NCI-H524 treated with DMSO at 0.1 percent for 48 hours (cell line): ENCODE measurements at places on chromosomes 6 and 20.

DNA sequence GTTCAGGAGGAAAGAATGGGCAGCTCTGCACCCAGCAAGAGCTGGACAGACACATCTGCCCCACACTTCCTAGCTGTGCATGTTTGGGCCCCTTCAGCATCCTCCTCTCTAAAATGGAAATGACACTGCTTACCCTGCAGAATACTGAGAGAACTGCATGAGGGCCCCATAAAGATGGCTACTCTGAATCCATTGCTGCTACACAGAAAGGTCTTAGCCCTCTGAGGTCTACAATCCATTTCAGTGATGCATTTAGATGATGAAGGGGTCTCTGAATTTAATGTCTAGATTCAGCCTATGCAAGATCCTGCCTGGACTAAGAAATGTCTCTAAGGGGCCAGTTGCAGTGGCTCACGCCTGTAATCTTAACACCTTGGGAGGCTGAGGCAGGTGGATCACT, 11.3 kb downstream of the BMP7 start:
- no peak for DNase-seq

- no peak for DNase-seq
These were observed 14.4 kb upstream of the GSTA4 start for GRCh38 chr6:53009511-53009910.

- no peak for DNase-seq
These were observed 578.7 kb downstream of the MAFB start for GRCh38 chr20:40110311-40110831.

GRCh38 chr20:3042625-3043024, 797 bp upstream of the GNRH2 start:
- DNase-seq = no peak

- DNase-seq = no peak
These were observed 74.4 kb upstream of the GATA5 start for GRCh38 chr20:62550087-62550632.

- no peak for DNase-seq
These were observed 21.0 kb upstream of the RNF217 start for GRCh38 chr6:124941259-124941658.

DNA sequence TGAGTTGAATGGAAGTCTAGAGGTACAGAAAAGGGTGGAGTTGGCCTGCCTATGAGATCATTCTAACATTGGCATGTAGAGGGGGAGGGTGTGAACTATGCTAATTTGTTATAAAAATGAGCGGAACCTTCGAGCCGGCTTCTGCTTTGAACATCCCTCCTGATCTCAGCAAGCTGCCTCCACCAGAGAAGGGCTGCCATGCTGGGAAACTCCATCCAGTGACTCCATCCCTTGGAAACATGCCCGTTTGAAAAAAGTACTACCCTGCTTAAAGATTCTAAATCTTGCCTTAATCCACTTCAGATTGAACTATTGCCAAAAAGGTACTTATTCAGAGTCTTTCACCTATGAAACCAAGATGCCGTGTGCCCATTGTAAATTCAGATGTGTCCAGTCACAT, 43.6 kb upstream of the TMEM170B start:
- peak; percentile 27 for DNase-seq

- DNase-seq = no peak
These were observed 113.9 kb downstream of the WDR27 start for GRCh38 chr6:169587975-169588374.

GRCh38 chr6:164570801-164571200, 738.6 kb downstream of the C6orf118 start:
- DNase-seq = no peak

GRCh38 chr6:113148566-113148965, 708.6 kb upstream of the MARCKS start:
- no peak for DNase-seq

DNA sequence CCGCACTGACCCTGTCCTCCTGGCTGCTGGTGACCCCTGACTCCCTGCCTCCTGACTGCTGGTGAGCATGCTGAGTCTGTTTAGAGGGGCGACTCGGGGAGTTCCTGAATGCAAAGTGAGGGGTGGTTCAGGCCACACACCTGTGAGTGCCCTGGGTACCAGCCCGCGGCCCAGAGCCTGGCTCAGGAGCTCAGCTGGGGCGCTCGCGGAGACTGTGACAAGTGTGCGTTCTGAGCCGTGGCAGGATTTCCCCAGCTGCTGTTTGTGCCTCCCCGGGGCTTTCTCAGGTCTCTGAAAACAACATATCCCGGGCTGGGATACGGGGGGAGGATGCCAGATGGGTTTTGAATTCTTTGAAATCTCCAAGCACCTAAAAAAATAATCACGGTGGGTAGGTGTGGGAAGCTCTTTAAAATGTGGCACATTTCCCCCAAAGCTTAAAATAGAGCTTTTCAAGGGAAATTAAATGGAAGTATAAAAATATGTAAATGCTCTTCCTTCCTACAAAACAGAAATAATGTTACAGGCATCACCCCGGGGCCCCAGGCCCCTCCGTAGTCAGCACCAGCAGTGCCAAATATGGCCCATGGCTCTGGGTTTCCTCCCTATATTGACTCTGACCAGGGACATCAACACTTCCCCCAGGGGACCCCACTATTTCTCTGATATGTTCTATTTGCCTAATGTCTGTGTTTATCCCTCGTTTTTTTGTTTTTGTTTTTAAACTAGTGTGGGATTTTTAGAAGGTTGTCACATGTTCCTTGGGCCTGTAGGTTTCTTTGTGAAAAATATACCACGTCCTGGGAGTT, 49.9 kb upstream of the TAGAP start:
- DNase-seq = peak; percentile 79

DNA sequence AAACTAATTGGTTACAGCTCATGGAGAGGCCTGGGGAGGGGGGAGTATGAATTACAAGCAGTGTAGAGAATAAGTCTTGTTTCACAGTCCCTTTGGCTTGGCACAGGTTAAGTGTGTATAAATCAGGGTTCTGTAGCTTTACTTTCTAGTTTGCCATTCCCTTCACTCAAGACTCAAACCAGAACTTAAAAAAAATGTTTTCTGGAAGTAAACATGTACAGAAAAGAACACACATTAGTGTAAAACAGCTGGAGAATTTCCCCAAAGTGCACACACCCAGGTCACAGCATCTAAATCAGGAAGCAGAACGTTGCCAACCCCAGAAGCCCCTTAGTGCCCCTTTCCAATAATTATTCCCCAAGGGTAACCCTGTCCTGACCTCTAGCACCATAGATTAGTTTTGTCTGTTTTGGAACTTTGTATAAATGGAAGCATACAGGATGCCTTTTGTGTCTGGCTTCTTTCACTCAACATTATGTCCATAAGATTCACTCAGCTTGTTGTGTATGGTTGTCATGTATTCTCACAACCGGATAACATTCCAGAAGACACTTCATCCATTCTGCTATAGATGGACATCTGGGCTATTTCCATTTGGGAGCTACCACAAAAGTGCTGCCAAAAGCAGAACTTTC, 33.7 kb upstream of the SCUBE3 start:
- DNase-seq = no peak

GRCh38 chr6:28351087-28351486, 1.3 kb downstream of the ZKSCAN3 start:
- DNase-seq = no peak

- no peak for DNase-seq
These were observed 182.0 kb upstream of the CST7 start for GRCh38 chr20:24766826-24767622.

DNA sequence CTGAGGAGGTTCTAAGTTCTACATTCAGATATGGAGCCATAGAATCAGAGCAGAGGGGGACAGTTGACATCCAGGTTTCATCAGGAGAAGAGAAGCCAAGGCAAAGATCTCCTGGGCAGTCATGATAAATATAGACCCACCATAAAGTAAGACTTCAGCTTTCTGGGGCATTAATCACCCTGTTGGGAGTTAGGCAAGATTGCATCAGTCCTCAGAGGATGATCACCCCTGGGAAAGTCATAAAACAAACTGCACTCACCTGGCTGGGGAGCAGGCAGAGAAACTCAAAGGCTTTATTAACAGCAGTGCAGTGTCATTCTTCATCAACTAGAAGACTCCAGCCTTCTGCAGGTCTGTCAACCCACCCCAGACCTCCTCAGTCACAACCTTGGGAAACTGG, 301.3 kb upstream of the JARID2 start:
- DNase-seq = no peak

- peak; percentile 70 for DNase-seq
These were observed 52.6 kb downstream of the HECA start for GRCh38 chr6:139187489-139187888.

DNA sequence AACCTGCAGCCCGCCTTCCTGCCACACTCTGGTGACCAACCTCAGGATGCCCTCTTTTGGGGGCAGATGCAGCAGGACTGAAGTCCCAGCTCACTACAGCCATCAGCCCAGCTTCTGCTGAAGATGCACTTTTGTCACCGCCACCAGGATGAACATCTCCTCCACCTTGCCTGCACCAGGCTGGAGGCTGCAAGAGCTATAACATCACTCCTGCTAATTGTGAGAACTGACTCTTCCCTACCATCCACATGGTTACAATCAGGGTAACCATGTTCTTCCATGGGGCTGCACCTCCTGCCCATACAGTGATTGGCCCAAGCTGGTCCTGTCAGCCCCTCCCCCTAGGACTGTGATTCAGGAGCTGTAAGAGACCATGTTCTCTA, 2.0 kb upstream of the ACTL10 start:
- no peak for DNase-seq

GRCh38 chr20:8509809-8510208, 377.7 kb downstream of the PLCB1 start:
- no peak for DNase-seq

- no peak for DNase-seq
These were observed 9.2 kb upstream of the ZNF831 start for GRCh38 chr20:59154317-59155013.

DNA sequence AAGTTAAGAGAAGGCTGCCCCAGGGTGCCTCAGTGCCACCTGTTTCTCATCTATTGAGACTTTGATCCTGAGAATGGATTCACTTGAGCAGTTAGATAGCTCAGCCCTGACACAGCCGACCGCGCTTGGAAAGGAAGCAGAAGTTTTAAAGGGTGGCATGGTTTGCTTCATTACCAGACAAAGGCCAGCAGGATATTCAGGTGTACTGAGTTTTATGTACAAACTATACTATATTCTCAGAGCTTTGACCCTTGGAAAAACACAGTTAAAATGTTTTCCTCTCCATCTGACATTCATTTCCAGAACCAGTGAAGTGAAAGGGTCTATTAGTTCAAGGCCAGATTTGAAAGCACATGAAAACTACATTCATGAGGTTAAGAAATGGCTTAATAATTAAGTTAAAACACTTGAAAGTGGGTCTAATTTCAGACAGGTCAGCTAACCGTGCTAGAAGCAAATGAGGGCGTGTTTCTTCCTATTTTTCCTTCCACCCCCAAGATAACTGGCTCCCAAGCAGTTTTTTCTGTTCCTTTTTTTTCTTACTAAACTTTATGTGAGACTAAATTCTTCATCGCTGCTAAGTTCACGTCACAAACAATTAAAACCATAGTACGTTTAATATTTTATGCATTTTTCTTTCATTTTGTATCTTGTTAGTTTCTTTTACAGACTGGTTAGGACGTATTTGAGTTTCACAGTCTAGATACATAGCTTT, 385.3 kb upstream of the SOX4 start:
- DNase-seq = no peak

- no peak for DNase-seq
These were observed 72.3 kb upstream of the DST start for GRCh38 chr6:56714982-56715456.

GRCh38 chr6:128069188-128069587, 168.3 kb upstream of the THEMIS start:
- no peak for DNase-seq

GRCh38 chr6:147361311-147361981, 147.0 kb upstream of the SAMD5 start:
- no peak for DNase-seq

- DNase-seq = no peak
These were observed 102.1 kb downstream of the FLRT3 start for GRCh38 chr20:14235355-14235754.

- no peak for DNase-seq
These were observed 1.3 kb downstream of the YWHAB start for GRCh38 chr20:44886828-44887227.

GRCh38 chr6:46011188-46012085, 4.2 kb downstream of the CLIC5 start:
- DNase-seq = no peak

GRCh38 chr6:143959927-143960326, 48.1 kb downstream of the PLAGL1 start:
- DNase-seq = no peak

DNA sequence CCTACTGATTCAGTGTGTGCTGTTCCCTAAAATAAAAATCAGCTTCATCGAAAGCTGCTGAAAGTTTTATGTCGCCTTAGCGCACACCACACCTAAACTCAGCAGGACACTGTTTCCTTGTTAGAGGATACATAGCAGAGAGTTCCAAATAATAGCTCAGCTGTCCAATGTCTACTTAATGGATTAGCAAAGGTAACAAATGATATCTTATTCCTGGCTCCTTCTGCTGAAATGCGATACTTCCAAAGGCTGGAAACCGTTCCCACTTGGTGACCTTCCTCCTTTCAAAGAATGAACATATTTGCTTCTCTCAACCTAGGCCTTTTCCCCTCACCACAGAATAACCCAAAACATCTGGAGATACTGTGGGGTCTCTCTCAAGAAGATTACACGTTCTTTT, 189.5 kb upstream of the GMDS start:
- DNase-seq = peak; percentile 44

- DNase-seq = no peak
These were observed 35.7 kb downstream of the CEBPB start for GRCh38 chr20:50226093-50226974.

GRCh38 chr6:29705389-29706231, 17.6 kb upstream of the HLA-F start:
- DNase-seq = no peak

DNA sequence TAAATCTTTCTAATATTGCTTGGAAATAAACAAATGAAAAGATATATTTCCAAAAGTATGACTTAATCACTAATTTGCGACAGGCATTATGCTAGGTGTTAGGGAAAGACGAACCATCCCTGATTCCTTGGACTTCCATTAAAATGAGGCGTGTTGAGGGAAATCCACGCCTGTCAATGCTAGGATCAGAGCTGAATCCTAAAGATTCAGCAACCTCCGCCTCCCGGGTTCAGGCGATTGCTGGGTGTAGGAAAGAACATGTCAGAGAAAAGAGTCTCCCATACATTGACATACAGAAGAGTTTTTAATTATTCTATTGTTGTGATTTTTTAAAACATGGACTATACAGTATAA, 16.8 kb upstream of the PRSS16 start:
- DNase-seq = no peak

GRCh38 chr6:41885930-41886329, 9.2 kb downstream of the USP49 start:
- no peak for DNase-seq

DNA sequence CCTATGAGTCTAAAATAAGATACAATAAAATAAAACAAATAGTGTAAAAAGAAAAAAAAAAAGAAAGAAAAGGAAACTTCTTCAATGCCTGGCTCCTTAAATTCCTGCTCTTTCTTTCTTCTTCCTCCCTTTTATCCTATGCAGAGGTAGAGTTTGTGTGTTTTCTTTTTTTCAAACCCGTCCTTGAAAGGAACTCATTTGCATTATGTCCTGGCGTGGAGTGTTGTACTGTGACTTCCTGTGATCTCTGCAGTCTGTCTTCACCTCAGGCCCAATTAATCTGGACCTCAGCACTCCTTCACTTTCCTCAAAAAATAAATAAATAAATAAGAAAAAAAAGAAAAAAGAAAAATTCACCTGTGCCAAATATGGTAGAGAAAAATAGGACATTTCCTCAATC, 541.9 kb upstream of the SPTLC3 start:
- no peak for DNase-seq

- no peak for DNase-seq
These were observed 398.5 kb upstream of the GJE1 start for GRCh38 chr6:141734071-141734840.
